ENCODE measurements at places on chromosomes 11 and 22.

DNA sequence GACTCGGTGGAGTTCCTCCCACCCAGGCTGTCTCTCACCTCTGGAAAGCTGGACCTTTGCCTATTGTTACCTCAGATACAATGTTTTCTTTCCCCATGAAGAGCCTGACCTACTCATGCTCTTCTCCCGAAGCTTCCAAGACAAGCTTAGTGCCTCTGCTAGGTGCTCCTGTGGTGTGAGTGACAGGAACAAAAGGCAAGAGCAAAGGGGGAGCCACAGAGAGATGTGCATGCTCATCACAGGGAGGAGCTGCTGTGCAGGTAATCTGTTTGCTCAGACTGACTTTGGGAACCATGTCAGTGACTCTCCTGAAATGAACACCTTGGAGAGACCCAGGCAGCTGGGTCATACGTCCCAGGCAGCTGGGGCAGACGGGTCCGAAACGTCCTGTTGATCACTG lies 53.6 kb upstream of the VSTM5 start:
- no peak for DNase-seq

DNA sequence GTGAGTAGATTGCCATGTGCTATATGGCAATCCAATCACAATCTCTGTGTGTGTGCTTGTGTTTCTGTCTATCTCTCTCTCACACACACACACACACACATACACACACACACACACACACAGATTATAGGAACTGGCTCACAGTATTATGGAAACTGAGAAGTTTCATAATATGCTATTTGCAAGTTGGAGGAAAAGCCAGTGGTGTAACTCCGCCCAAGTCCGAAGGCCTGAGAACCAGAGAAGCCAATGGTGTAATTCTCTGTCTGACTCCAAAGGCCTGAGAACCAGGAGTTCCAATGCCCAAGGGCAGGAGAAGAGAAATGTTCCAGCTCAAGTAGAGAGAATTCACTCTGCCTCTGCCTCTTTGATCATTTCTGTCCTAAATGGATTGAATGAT lies 37.2 kb downstream of the GLYATL2 start:
- DNase-seq = no peak

GRCh38 chr11:75350743-75351540 lies 519 bp downstream of the ARRB1 start:
- DNase-seq = no peak

GRCh38 chr11:114280696-114281095 lies 15.5 kb upstream of the NNMT start:
- DNase-seq = peak; percentile 73

DNA sequence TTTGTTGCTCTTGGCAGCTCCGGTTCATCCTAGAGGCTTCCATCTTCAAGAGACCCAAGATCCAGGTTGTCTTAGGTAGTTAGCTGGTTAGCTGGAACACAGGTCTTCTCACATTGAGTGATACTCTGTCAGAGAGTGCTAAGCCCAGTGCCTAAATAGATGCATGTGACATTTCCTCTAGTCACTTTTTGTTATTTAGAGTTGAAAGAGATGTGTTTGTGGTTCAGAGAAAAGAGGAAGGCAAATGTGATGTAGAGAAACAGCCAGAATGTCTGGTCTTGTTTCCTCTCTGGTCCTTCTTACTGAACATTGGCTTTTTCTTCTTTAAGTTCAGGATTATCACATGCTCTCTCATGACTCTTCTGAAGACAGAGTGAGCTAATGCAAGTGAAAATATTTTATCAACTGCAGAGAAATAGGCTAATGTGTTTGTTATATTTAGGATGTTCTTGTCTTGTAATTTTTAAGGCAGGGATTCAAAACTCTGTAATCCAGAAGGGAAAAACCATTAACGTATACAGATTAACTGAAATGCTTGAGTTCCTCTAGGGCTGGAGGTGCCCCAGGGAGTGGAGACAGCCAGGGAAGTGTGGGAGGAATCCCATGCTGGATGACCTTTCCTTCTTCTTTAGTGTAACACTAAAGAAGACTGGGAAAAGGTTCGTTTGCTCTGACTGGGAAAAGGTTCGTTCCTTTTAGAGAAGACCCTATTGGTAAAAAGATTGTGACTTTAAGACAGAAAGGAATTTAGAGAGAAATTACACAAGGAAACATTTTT lies 75.4 kb downstream of the SWAP70 start:
- no peak for DNase-seq

- DNase-seq = no peak
These were observed 1398.8 kb downstream of the TBC1D22A start for GRCh38 chr22:48161298-48161697.

DNA sequence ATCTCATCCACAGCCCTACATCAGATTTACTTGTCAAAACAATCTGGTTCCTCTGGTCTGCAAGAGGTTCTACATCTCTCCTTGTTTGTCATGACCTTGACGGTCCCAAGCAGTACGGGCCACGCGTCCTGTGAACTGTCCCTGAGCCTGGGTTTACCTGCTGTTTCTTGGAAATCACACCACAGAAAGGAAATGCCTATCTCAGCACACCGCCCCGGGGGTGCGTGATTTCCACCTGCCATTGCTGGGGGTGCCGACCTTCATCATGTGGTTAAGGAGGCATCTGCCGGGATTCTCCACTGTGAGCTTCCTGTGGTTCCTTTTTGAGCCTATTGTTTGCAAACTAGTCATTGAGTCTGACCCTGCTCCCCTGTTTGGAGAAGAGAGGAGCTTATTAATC lies 1363.4 kb downstream of the BRD1 start:
- no peak for DNase-seq

DNA sequence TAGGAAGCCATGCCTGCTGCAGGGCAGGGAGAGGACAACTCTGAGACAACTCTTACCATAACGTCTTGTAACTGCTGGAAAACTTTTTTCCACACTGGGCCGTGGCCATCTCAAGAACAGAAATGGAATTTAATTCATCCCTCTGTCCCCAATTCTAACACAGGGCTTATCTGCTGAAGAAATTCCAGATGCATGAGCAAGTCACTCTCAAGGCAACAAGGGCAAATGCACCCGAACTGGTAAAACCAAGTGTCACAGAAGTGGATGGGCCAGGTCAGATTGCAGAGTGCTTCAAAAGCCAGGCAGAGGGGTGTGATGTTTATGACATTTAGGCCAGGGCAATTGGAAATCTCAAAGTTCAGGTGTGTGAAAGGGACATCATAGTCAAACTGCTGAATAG lies 7.4 kb downstream of the SMPD1 start:
- no peak for DNase-seq

DNA sequence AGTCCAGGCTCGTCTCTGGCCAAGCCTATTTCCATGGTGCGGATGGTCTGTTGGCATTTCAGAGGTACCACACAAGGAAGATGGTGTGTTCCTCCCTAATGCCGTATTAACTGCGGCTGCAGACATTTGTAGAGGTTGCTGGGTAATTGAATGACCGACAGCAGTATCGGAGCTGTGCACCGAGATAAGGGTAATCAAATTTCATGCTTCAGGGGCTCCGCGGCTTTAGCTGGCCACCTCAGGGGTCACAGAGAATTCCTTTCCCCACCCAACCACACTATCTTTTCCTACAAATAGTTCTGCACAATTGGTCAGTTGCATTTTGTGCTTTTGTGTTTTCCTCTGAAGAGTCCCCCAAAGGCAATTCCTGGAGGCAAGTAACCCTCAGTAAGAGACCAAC lies 297.4 kb downstream of the OPCML start:
- no peak for DNase-seq

GRCh38 chr11:117961896-117962295 lies 24.3 kb upstream of the IL10RA start:
- DNase-seq = no peak

DNA sequence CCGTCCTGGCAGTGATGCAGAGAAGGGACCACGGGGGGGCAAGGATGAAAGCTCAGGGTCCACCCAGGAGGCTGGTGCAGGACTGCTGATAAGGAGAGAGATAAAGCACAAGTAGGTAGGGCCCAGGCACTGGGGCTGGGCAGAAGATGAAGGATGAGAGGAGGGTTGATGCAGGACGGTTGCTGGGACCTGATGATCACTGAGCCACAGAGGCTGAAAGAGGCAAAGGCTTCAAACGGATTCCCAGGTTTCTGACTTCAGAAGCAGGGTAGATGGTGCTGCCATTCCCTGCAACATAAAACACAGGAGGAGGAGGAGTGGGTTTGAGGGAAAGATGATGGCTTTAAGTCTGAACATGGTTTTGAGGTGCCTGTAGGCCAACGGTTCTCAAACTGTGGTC lies 148.5 kb downstream of the TTC17 start:
- no peak for DNase-seq

GRCh38 chr11:70082829-70083228 lies 4.7 kb downstream of the ANO1 start:
- no peak for DNase-seq

- no peak for DNase-seq
These were observed 6.7 kb upstream of the FGF3 start for GRCh38 chr11:69825941-69826340.

- no peak for DNase-seq
These were observed 27.2 kb downstream of the GVQW3 start for GRCh38 chr11:76408171-76408965.

DNA sequence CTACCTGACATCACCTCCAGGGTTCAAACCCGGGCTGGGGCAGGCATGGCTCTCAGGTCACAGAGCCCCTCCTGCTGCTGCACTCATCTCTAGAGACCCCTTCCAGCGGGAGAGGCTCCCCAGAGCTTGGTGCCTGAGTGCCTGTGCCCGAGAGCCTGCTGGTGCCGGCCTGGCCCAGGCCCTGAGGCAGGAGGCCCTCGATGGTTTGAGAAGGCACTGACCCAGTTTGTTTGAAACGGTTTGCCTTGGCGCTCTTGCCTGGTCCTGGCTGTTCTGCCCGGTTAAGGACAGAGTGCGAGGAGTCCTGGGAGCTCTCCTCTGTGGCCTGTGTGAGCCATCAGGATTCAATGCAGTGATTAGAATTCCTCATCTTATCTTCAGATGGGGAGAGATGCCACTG lies 88.9 kb downstream of the TBC1D22A start:
- DNase-seq = no peak

- DNase-seq = no peak
These were observed 3.8 kb downstream of the RSPH14 start for GRCh38 chr22:23137905-23138561.

- DNase-seq = no peak
These were observed 9.0 kb downstream of the OR8A1 start for GRCh38 chr11:124578761-124579160.

- DNase-seq = no peak
These were observed 10.6 kb downstream of the FOLR1 start for GRCh38 chr11:72202571-72202970.

DNA sequence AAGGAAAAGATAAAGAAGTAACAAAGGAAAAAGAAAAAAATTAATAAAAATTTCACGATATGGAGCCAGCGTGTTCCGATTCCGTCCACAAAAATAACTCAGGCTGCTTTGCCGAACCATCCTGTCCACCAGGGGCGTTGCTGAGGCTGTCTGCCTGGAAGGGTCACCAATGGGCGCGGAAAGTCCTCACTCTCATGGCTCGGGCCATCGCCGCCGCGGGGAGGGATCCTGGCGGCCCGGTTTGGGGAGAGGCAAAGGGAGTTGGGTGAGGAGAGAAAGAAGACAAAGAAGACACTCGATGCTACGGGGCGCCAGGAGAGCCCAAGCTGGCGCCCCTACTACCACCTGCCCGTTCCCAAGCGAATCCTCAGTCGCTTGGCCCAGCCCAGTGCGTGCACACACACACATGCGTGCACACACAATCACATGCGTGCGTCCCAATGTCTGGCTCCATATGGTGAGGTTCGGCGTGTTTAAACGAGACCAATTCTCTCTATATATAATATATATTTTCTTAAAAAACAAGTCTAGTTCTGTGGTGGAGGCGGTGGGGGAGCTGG lies 5.6 kb upstream of the PYGM start:
- DNase-seq = no peak

GRCh38 chr22:35054064-35054463 lies 11.9 kb upstream of the ISX start:
- DNase-seq = no peak

- no peak for DNase-seq
These were observed 265.4 kb upstream of the ARHGAP20 start for GRCh38 chr11:110977661-110978060.

DNA sequence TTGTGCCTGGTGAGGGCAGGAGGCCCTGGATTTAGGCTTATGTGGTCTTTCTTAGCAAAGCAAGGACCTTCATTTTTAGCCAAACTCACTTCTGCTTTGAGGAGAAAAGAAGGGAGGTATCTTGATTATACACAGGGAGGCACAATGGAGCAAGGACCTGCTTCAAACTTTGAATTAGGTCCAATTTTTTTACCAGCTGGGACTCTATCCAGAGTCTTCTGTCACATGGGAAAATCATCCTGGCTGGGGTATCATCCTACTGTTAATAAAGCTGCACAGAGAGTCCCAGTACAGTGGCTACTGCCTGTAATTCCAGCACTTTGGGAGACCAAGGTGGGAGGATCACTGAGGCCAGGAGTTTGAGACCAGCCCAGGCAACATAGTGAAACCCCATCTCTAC lies 87.8 kb downstream of the CWC15 start:
- no peak for DNase-seq

- no peak for DNase-seq
These were observed 9.9 kb upstream of the TMPRSS5 start for GRCh38 chr11:113715882-113716625.

- no peak for DNase-seq
These were observed 430.8 kb upstream of the CNTN5 start for GRCh38 chr11:98589967-98590366.

All from right hindlimb (tissue), 1 donor.